ENCODE measurements at places on chromosomes 4 and X.

GRCh38 chr4:2469192-2469984, 482 bp downstream of the RNF4 start:
- DNase-seq, result peak; percentile 59

GRCh38 chrX:115030625-115031024, 13.2 kb upstream of the IL13RA2 start:
- no peak for DNase-seq

- DNase-seq, result no peak
These were observed 211.9 kb upstream of the NRK start for GRCh38 chrX:105610411-105610810.

DNA sequence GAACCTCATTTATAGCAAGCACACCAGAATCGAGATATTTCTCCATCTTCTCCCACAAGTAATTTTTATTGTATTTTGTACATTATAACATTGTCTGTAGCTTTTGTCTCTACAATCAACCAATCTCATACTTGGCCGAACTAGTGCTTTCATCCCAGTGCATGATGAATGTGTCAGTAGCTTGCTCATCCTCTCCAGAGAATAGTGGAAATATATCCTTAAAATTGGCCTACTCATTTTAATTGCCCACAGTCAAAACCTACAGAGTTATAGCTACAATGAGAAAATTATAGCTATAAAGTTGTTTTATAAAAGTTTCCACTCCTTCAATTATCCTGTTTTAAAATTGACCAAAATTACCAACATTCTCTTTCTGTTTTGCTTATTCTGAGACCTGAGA, 103.8 kb downstream of the MAPK10 start:
- no peak for DNase-seq

GRCh38 chr4:85496126-85496849, 21.3 kb downstream of the ARHGAP24 start:
- no peak for DNase-seq

DNA sequence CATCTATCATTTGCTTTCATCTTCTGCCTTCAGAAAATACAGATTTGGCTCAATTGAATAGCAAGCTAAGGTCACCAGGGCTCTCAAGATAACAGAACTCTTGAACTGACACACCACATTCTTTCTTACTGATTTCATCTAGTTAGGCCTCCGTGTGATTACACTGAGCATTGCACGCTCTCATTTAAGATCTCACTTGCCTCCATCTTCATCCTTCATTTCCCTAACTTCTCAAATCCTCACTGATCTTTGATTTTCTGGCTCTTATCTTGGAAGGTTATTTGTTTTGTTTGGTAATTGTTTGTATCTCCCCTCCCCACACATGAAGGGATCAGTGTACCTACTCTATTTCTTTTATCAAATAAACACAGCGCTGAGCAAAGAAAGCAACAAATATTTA, 47.7 kb downstream of the MANBA start:
- peak; percentile 16 for DNase-seq

GRCh38 chr4:94653984-94654609, 103.7 kb upstream of the BMPR1B start:
- DNase-seq, result no peak

DNA sequence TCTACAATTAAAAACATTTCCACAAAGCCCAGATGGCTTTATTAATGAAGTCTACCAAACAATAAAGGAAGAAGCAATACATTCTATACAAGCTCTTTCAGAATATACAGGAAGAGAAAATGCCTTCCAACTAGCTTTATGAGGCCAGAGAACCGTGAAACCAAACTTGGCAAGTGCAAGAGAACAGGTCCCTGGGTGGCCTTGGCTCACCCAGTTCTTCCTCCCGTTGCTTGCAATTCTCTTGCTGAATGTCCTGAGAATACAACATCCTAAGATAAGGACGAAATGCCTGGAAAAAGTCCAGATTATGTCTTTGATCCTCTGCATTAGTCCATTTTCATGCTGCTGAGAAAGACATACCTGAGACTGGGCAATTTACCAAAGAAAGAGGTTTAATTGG, 204.9 kb downstream of the MAD2L1 start:
- DNase-seq, result no peak

- no peak for DNase-seq
These were observed 25.3 kb upstream of the NWD2 start for GRCh38 chr4:37219242-37219641.

GRCh38 chrX:136779346-136779781, 1.4 kb downstream of the ARHGEF6 start:
- no peak for DNase-seq

DNA sequence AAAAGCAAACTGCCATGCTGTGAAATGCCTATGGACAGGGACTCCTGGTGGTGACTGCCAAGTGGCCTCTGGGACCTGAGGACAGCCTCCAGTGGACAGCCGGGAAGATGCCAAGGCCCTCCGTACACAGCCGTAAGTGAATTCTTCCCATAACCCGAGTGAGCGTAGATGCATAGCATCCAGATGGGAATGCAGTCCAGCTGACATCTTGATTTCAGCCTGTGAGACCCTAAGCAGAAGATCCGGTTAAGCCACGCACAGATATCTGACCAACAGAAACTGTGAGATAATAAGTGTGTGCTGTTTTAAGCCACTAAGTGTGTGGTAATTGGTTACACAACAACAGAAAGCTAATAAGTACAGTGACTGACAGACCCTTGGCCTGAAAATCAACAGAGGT, 55.9 kb downstream of the TMEM156 start:
- DNase-seq, result no peak

DNA sequence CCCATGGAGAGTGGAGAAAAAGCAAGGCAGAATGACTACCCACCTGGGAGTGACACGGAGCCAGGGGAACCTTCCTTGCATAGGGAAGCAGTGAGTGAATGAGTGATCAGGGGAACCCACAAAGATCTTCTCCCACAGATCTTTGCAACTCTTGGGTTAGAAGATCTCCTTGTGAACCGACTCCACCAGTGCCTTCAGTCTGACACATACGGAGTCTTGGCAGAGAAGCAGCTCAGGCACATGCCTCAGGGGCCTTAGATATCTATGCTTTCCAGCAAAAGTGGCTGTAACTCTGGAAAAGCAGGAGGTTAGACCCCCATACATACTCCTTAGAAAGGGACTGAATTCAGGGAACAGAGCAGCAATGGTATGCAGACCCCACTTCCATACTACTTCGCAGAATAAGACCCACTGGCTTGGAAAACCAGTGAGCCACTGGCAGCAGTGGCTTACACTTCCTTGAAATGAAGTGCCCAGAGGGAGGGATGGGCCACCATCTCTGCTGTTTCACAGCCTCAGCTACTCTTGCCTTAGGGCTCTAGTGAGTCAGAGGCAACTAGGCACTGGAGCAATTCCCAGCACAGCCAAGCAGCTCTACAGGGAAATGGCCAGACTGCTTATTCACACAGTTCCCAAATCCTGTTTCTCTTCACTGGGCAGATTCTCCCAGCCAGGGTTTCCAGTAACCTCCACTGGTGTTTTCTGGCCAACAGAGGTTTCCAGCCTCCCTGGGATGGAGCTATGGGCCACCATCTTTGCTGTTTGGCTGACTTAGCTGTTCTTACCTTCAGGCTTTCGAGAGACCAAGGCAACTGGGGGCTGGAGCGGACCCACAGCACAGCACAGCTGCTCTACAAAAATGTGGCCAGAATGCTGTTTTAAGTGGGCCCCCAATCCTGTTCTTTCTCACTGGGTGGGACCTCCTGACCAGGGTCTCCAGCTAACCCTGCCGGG, 82.8 kb upstream of the TCEAL2 start:
- DNase-seq, result no peak

GRCh38 chr4:3293401-3294391, 875 bp downstream of the RGS12 start:
- DNase-seq, result peak; percentile 33

Measured in hepatic stellate cell (primary cell).